ENCODE measurements at places on chromosomes 5 and 9.

DNA sequence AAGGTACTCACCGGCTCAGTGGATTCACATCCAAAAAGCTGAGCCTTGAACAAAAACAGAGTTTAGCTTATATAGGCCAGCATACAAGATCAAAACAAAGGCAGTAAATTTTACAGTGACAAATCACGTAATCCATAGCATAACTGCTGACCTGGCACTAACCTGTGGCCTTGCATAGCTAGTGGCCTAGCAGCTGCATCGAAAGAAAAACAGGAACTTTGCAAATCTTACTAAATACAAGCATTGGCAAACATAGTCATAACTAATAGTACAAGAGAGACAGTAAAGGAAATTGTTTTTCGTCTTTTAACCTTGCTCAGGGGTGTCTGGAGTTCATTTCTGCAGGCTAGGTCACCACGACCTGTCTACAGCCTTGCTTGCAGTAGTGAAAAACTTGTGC lies 4.8 kb downstream of the HSDL2 start:
- peak; percentile 85 for DNase-seq

DNA sequence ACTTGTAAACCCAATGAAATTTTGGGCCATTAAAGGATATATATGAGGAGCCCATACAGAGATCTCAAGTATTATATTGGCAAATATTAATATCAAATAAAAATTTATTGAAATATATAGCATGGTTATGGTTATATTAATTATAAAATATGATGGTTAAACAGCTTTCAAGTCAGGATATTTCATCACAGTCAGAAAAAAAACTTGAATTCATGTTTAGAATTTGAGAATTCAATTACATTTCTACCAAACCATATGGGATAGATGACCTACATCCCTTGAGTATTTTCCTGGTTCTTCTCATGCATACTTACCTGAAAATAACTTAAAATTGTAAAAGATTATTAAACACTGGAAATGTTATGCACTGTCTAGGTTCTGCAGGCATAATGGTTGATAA lies 956.1 kb upstream of the EDIL3 start:
- no peak for DNase-seq

DNA sequence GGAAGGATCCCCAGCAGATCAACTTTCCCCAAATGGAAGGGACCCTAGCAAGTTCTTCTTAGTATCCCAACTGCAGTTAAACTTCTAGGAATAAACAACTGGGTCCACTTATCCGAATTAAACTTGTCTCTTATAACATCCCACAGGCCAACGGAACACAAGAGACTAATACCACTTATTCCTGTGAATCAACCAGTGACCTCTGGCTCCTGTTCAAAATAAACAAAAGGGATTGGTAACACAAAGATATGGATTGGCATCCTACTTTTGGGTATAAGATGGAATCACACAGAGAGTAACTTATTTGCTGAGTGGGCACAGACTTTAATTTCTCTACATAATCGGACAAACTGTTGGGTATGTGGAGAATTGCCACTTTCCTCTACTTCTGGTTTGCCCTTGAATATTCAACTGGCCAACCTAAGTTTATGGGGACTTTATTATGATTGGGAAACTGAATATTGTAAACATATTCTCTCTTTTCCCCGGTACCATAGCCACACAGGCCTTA lies 12.4 kb upstream of the PAIP1 start:
- no peak for DNase-seq

GRCh38 chr5:60630836-60631235 lies 69.1 kb downstream of the DEPDC1B start:
- DNase-seq: no peak

- peak; percentile 58 for DNase-seq
Measured at GRCh38 chr5:89065919-89066318, 182.9 kb upstream of the MEF2C start.

GRCh38 chr9:2761424-2761823 lies 44.1 kb downstream of the KCNV2 start:
- peak; percentile 24 for DNase-seq

- no peak for DNase-seq
Measured at GRCh38 chr9:116204252-116204882, 50.8 kb downstream of the PAPPA start.

GRCh38 chr9:73210886-73211666 lies 59.4 kb downstream of the ANXA1 start:
- DNase-seq: no peak

DNA sequence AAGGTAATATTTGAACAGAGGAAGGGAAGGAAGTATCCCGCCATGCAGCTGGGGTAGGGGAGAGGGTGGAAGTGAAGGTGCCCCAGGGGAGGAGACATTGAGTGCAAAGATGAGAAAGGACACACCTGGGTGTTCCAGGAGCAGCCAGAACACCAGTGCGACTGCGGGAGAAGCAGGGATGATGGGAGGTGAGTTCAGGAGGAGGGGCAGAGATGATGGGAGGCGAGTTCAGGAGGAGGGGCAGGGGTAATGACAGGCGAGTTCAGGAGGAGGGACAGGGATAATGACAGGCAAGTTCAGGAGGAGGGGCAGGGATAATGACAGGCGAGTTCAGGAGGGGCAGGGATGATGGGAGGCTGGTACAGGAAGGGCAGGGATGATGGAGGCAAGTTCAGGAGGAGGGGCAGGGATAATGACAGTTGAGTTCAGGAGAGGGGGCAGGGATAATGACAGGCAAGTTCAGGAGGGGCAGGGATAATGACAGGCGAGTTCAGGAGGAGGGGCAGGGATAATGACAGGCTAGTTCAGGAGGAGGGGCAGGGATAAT lies 17.2 kb upstream of the SPOCK1 start:
- DNase-seq: no peak

DNA sequence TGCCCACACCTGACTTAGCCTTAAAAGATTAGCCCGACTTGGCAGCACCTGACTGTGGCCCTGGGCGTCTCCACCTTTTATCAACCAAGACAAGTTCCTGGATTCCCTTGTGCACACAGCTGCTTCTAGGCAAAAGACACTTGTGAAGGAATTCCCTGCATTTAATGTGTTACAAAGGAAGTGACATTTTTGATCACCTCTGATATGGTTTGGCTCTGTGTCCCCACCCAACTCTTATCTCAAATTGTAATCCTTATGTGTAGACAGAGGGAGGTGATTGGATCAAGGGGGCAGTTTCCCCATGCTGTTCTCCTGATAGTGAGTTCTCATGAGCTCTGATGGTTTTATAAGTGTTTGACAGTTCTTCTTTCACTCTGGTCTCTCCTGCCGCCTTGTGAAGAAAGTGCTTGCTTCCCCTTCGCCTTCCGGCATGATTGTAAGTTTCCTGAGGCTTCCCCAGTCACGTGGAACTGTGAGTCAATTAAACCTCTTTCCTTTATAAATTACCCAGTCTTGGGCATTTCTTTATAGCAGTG lies 2.6 kb upstream of the CPEB4 start:
- DNase-seq: no peak

GRCh38 chr9:79745752-79746336 lies 174.1 kb downstream of the TLE4 start:
- no peak for DNase-seq

GRCh38 chr9:35791297-35791921 lies at the start of gene NPR2:
TSS of gene NPR2 (plus strand) at chr9:35791591. CDS start at chr9:35792409, 818 bp downstream.
- no peak for DNase-seq

DNA sequence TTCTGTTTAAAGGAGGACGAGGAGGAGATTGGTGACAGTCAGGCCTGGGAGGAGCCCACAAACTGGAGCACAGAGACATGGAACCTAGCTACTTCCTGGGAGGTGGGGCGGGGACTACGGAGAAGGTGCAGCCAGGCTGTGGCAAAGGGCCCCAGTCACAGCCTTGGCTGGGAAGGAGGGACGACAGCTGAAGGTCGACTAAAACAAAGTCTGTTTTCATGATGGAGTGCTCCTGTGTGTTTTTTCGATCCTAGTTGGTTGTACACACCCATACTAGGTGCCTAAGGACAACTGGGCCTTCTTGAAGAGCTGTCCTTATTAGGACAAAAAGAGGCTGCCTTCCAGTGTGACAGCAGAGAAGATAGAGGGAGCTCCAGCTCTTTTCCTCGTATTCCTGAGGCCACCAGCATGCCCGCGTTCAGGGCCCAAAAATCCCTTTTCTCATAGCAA lies 2.9 kb downstream of the CCDC107 start:
- DNase-seq: no peak

DNA sequence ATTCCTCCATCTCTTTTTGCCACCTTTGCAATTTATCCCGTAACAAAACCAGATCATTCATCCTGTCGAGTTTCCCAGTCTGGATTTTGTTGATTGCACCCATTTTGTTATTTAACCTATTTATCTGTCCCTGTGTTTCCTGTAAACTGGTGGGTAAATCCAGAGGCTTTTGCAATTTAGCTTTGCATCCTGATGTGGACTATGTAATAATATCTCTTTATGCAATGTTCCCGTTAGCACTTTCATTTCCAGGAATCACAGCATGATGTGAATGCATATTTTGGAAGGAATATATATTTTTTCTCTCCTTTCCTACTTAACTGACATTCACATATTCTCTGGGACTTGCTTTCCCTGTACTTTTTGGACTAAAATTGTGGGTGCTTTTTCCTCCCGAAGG lies 240.3 kb upstream of the GAS1 start:
- DNase-seq: no peak

DNA sequence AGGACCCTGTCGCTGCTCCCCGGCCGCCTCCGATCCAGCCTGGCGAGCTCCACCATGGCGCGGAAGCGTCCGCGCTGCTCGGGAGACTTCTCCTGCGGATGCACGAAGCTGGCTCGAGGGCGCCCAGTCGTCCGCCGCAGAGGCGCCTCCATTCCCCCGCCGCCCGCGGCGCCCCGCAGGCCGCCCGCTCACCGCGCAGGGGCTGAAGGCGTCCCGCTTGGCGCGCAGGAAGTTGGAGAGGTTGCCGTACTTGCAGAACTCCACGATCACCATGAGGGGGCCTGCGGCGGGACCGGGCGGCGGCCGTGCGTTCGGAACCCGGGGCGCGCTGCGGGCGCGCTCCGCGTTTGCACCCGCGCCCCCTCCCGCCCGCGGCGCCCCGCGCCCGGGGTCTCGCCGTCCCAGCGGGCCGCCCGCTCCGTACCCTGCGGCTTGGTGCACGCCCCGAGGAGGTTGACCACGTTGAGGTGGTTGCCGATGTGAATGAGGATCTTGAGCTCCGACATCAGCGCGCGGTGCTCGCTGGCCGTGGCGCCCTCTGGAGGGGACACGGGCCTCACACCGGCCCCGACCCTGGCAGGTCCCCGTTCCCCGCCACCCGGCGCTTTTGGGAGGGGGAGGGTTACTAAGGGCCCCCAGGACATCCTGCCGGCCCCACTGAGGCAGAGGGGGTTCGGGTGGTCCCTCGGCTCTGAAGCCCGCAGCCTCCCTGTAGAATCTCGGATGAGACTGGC lies 27.7 kb upstream of the SCGB3A1 start:
- DNase-seq: no peak
